RWPE2 (cell line): ENCODE measurements at places on chromosomes 16 and 17.
A peak's percentile ranks its signal among the peaks of the same experiment; 100 is the strongest.

DNA sequence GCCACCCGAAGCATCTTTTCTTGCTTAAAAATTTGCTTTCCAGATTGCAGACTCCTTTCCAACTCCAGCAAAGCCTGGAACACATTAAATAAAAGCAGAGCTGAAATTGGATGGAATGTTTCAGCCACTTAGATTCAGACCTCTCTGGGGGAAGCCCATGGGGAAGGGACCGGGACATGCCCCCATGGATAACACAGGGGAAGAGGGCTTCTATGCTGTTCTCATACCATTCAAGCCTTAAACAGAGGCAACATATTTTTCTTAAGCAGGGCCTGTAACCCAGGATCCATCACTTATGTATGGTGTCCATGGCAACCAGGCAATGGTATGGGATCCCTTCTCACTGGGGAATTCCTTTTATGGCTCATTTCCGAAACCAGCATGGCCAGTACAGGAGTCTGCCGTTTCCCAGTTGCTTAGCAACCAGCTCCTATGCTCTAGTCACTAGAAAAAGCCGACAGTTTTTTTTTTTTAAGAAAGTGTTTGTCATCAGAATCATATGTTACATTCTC lies 62.0 kb upstream of the MARCHF10 start:
- DNase-seq = no peak

- DNase-seq = no peak
These were observed at the start of gene WNT3 for GRCh38 chr17:46818316-46818928. TSS of gene WNT3 (minus strand) at chr17:46818692. CDS start at chr17:46818597, 95 bp downstream.

GRCh38 chr17:51601622-51602261 lies 341.4 kb downstream of the UTP18 start:
- no peak for DNase-seq

DNA sequence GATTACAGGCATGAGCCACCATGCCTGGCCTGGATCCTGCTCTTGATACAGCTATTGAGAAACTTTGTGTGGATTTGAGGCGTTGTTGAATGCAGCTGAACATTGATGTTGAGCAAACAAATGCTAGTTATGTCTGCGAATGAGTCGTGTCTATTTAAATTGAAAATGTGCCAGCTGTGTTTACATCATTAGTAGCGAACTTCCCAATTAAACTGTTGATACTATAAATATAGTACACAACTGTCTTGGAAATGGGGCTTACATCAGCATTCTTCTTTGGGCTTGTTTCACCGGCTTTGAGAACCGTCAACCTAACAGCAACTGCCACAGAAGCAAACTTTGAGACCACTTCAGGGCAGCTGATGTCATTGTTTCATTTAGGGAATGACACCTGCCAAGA lies 251.9 kb downstream of the RBFOX1 start:
- no peak for DNase-seq

- no peak for DNase-seq
These were observed 3.5 kb downstream of the GNG13 start for GRCh38 chr16:797120-797420.

- DNase-seq = no peak
These were observed 41.6 kb downstream of the HSBP1 start for GRCh38 chr16:83849421-83849820.

DNA sequence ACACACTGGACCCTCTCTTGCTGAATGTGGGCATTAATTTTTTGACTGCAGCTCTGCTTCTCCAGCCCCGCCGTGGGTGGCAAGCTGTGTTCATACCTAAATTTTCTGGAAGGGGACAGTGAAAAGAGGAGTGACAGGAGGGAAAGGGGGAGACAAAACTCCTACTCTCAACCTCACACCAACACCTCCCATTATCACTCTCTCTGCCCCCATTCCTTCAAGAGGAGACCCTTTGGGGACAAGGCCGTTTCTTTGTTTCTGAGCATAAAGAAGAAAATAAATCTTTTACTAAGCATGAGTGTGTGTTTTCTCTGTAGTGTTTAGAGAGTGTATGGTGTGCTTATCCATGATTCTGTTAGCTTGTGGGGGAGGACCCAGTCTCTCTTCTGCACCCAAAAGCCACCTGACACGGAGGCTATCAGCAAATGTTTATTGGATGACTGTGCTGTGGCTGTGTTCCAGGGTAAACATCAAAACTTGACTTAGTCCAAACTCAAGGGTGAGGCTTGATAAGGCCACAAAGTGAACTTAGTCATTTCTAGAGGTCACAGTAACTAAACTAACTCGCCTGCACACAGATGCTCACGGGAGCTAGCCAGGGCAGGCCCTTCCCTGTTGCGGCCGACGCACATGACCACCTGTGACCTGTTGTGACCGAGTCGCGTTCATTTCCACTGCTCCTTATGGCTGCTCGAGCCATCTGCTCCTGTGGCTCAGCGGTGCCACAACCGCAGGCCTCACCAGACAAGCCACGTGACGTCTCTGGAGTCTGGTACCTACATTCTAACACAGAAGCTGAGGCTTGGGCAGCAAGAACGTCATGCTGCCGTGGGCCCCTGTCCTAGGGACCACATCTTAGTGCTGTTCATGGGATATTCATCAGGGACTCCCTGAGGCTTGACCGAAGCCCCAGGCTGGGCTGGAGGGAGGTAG lies 9.8 kb upstream of the MED11 start:
- no peak for DNase-seq

- DNase-seq = no peak
These were observed 192.2 kb upstream of the CDH11 start for GRCh38 chr16:65313936-65314626.

DNA sequence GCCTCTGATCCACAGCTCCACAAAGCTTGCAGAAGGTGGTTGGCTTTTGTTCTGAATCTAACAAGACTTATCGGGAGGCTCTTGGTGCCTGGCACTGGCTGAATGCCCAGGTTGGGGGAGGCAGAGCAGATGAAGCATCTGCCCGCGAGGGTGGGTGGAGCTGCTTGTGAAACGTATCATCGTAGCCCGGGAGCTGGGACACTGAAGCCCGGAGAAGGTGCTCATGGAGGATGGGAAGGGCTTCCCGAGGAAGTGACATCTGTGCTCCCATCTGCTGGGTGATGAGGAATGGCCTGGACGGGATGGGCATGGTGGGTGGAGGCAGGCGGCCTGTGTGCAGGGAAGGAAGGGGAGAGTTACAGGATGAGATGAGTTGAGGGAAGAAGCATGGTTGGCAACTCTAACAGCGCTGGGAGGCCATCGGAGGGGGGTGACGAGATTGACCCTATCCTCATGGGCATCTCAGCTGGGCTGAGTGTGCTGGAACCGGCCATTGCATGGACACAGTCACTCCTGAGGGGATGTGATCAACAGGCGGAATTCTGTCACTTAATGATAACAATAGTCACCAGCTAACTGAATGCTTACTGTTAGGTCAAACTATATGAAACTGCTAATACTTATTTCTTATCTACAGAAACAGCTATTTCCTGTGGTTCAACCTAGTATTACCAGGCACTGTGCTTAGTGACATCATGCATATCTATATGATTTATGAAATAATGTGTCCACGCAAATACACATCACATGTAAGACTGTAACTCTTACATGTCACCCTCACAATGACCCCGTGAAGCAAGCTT lies 102.7 kb downstream of the ABCC6 start:
- no peak for DNase-seq

DNA sequence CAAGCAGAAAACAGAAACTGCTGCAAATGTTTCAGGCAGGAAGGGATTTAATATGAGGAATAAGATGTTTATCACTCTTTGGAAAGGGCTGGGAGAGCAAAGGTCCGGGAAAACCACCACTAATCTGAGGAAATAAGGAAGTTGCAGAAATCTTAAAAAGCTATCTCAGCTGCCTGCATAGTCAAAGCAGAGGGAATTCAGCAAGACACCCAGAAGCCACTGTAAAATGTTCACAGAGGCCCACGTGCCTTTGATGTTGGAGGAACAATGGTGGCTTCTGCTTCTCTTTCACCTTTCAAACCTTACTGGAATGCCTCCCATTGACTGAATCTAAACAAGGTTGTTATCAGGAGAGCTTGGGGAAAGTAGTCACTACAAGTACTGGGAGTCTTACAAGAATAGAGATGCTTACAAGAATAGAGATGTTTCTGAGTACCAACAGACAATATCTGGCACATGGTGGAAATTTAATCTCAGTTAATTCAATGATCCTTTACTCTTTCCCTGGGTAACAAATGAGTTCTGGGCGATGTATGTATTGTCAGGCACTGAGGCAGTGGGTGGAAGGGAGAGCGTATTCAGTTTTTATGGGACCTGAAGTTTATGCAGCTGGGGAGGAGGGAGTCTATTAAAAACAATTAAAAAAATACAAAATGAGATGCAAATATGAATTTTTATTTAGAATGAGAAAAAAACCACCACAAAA lies 56.1 kb upstream of the MED13 start:
- DNase-seq = no peak

- DNase-seq = no peak
These were observed 825 bp downstream of the HEATR6 start for GRCh38 chr17:60077672-60078519.

DNA sequence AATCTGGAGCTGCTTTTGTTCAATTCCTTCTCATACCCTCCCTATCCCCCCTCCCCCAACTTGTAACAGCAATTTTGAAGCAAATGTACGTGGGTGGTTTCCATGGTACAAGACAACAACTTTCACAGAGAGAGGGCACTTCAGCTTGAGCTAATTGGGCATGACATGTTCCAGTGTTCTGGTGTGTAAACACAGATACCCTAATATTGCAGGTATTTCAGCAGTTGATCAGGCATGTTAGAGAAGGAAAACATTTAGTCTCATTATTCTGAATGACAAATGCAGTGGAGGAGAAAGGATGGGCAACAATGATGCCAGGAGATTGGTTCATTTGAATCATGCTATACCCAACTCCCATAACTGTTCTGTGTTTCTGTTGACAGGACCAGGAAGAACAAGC lies 137.5 kb downstream of the TRIM37 start:
- DNase-seq = no peak

GRCh38 chr17:45287526-45288500 lies 25.9 kb upstream of the SPATA32 start:
- DNase-seq = no peak

GRCh38 chr17:263773-264172 lies 82.3 kb upstream of the DOC2B start:
- DNase-seq = peak; percentile 31

DNA sequence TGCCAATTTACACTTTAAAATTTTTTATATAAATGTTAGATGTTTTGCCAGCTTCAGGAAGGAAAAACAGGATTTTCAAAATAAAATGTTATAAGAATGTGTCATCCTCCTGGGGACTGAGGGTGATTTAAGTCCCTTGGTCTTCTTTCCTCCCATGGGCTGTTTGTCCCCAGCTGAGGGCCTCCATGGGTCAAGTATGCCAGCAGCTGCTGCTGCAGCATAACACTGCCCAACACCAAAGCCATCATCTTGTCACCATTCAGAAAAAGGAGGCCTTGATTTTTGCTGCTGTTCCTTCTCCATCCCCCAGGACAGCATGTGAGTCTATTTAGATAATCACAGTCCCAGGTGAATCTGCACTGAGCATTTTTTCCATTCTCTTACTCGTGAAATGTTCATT lies 188.5 kb downstream of the LGALS9B start:
- DNase-seq = no peak

GRCh38 chr17:74307984-74308773 lies 17.8 kb upstream of the KIF19 start:
- DNase-seq = no peak

GRCh38 chr16:31488468-31489297 lies 5.8 kb downstream of the SLC5A2 start:
- DNase-seq = no peak

- DNase-seq = no peak
These were observed 16.4 kb upstream of the SMIM36 start for GRCh38 chr17:55527540-55528118.

- no peak for DNase-seq
These were observed 30.5 kb upstream of the NXPH3 start for GRCh38 chr17:49545007-49545660.

GRCh38 chr16:10678655-10679054 lies 16.1 kb downstream of the TEKT5 start:
- no peak for DNase-seq

DNA sequence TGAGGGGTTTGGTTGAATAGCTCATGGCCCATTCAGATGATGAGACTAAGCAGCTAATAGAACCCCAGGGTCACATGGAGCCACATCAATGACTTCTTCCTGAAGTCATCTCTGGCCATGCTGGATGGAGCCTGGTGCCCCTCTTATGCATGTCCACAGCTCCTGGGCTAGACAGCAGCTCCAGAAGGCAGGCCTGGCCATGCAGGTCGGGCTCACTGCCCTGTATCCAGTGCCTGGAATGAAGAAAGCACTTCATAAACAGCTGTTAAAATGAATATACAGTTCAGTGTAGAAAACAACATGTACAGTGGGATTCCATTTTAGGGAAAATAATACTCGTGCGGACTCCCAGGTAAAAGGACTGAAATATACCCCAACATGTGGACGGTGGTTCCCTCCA lies 73.9 kb downstream of the GNAO1 start:
- DNase-seq = no peak

DNA sequence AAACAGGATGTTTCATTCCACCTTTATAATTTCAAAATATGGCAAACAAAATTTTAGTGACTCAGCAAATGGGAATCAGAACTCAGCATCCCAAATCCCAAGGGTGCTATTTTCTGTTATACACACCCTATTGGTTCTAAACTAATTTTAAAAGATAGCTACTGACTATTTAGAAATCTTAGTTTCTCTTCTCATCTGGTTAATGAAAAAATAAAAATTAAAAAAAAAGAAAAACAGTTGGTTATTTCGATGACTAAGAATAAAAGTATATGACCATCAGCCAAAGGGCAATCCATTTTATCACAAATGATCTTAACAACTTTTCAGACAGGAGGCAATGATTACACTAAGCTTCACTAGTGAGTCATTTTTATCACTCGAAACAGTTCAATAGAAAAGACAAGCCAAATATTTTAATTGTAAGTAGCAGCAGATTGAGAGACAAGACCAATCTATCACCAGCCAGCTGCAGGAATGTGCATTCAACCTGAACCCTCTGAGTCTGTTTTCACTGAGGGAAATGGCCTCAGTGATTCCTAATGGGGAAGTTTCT lies 15.2 kb downstream of the PHLPP2 start:
- DNase-seq = no peak

DNA sequence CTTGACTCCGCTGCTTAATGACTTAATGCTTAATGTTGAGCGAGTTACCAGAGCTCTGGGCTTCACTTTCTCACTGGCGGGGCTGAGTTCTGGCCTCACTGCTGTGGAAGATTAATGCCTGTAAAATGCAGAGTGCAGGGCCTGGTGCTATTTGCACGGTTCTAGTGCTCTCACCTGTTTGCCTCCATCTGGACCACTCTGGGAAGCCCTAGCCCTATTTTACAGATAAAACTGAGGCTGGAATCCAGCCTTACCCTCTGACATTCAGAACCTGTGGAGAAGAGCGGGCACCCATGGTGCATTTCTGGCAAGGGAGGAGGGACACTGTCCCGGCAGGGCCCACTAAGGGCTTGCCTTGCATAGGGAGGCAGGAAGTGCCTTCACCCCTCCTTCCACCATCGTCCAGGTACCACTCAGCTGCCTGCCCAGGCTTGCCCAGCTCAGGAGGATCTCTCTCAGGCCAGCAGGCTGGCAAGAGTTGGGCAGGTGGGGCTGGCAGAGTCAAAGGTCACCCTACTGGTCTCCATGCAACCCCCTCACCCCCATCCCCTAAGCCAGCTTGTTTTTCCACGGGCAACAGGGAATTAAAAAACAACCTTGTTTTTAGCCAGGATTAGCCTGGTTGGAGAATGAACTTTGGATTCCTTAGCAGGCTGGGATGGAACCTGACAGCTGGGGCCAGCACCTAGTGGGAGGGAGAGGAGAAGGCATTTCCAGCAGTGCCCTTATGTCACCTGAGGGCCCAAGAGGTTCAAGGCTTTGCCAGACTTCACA lies 4.1 kb upstream of the UBALD1 start:
- DNase-seq = no peak

GRCh38 chr17:51815097-51815496 lies 343.4 kb downstream of the CA10 start:
- DNase-seq = no peak
